Jurkat, Clone E6-1 (cell line): ENCODE measurements at places on chromosomes 3 and 15.
A peak's percentile ranks its signal among the peaks of the same experiment; 100 is the strongest.

- DNase-seq, result peak; percentile 58
Observed at GRCh38 chr3:28033059-28033784, 208.2 kb upstream of the CMC1 start.

DNA sequence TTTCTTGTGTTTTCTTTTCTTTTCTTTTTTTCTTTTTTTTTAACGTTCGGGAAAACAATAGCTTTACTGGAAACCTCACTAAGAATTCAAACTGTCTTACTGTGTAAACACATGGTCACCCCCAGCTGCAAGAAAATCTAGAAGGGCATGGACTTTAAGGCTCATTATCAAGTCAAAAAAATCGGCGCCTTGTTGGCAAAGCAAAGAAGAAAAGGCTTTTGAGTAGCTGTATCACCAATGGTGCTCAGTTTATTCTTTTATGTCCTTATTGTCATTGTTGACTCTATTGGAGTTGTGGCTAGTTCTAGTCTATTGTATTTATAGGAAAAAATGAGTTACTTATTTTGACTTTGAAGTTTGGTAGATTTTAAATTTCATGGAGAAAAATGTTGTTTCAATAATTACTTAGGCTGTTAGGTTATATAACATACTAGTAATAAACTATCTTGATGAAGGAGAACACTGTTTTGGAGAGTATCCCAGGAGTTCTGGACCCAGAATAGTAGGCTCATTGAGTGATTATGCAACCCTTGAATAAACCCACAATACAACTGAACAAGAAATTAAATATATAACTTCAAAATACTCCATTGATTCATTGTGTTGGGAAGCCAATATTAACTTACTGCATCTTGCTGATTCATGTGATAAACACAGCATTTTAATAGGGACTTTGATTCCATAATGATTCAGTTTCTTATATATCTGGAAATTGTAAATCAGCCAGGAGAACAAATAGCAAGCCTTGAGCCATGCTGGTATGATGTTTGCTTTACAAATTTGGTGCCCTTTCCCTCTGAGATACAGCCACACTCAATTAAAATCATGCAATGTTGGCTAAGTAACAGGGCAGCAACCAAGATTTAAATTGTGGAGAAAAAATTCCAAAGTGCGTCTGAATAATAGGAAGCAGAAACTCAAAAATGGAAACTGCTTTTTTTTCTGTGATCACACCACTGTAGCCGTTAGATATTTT, 27.8 kb upstream of the GOLIM4 start:
- no peak for DNase-seq

GRCh38 chr15:60259469-60259868, 138.3 kb downstream of the ANXA2 start:
- no peak for DNase-seq

DNA sequence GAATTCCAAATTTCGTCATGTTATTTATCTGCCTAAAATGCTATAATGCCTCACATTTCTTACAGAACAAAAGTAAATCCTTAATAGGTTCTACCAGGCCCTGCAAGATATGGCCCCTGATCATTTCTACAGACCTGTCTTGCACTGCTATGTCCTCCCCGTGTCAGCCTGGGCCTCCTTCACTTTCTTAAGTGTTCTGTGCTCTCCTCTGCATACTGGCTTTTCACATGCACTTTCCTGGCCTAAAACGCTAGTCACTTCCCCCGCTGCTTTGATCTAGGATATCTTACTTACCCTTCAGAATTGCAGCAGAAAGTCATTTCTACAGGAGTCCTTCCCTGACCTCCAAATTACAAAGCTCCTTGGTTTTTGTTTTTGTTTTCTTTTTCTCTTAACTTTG, 551.3 kb downstream of the NSUN3 start:
- no peak for DNase-seq

DNA sequence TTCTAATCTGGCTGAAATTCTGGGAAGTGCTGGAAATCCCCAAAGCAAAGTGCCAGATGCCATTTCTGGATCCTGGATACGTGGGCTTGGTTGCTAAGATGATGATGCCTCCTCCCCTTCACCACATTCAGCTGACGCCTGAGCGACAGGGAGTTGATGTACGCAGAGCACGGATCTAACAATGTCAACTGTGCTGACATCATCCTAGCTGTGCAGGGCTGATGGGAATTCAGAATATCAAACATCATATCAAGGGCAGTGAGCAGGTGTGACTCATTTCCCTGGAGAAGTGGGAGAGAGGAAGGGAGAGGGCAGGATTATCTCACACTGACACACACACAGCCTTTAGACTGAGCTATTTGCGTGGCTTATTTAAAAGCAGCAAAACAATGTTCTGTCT, 92.6 kb upstream of the ZBTB20 start:
- DNase-seq, result no peak

GRCh38 chr15:69016021-69016595, 1.6 kb downstream of the NOX5 start:
- DNase-seq, result no peak

GRCh38 chr3:109070211-109070610, 47.7 kb downstream of the MORC1 start:
- no peak for DNase-seq

DNA sequence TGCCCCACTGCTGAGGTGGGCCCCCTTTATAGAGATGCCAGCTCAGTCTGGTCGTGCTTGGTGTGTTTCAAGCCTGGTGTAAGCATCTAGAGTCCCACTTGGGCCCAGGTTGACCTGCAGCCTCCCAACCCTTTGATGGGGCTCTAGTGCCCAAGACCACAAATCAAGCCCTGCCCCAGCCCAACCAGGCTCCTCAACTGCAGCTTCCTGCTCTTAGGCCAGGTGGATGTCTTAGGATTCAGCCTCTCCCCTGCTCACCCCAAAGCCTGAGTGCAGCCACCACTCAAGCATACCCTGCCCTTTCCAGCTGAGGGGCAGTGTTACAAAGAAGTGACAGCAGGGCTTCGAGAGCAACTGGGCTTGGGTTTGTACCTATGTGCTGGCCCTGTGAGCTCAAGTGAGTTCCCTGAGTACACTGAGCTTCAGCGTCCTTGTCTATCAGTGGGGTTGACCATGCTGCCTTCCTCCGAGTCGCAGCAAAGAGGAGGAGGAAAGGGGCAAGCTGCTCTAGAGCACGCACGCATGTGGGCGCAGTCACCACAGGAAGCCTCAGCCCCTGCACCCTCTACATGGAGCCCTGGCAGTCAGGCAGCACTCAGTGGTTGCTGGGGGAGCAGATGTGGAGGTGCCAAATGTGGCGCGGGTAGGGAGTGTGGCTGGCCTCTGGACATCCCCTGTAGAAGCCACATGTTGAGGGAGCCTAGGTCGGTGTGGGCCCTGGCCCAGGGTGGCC, 120.7 kb downstream of the EEFSEC start:
- no peak for DNase-seq

DNA sequence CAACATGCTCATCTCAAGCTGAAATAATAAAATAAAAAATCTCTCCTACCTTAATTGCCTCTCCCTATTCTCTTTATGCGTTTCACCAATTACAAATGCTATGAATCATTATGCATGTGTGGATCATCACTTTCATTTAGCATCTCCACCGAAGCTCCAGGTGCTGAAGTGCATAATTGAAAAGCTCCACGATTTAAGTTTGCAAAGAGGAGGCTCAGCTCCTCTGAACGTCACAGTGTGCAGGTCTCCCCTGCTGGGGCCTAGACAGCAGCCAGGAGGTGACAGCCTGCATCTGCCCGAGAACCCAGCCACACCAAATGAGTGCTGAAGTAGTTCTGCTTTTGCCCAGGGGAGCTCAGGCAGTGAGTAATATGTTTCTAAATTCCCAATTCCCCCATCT, 60.5 kb upstream of the GLCE start:
- no peak for DNase-seq

DNA sequence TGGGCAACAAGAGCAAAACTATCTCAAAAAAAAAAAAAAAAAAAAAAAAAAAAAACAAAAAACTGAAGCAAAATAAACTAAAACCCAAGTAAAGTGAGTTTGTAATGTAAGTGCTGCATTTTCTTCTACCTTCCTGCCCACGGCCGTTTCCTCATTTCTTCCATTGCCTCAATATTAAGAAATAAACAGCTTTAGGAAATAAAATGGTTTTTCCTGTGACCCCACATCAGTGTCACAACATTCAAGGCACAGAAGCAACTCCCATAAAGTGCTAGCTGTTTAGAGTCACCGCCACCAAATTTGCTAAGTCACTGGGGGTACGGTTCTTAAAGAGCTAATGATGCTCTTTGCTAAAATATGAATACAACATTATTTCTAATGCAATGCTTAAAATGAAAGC, 3.3 kb downstream of the PKM start:
- DNase-seq, result no peak

DNA sequence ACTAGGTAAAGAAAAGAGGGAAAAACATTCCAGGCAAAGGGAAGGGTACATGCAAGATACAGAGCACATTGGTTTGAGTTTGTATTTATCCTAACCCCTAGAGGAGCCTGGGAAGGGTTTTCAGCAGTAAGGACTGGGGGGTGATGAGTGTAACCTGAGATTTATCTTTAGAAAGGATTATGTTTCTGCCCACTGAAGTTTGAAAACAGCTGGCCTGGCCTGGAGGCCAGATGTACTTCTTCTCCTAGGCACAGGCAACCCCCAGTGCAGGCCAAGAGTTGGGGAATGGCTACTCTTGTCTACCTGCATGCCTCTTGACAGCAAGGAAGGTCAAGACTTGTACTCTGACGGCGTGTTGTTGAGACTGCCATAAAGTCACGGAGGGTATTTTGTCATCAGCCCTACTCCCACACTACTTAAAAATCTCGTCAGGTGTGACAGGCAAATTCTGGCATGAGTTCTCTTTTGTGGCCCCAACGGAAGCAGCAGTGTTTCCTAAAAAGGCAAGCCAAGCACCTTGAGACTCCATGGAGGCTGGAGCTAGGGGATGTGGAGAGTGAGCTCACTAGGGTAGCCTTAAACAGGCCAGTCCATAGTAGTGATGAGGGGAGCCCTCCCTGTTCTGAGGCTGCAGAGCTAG, 241.5 kb upstream of the WNT5A start:
- no peak for DNase-seq

DNA sequence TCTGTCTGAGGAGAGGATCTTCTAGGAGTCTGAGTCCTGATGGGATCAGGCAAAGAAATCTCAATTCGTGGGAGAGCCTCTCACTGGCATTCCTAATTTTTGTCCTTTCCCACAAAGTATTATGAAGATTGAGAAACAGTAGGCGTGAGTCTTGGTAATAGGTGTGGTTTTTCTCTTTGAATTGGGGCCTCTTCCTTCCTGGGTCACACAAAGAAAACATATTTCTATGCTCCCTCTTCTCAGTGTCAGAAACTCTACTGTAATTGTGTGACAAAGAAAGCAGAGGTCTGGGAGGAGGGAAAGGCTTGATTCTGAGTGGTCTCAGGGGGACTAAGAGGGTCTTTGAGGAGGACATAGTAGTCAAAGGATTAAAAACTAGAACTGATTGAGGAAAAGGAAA, 6.0 kb downstream of the GABRR3 start:
- DNase-seq, result no peak

DNA sequence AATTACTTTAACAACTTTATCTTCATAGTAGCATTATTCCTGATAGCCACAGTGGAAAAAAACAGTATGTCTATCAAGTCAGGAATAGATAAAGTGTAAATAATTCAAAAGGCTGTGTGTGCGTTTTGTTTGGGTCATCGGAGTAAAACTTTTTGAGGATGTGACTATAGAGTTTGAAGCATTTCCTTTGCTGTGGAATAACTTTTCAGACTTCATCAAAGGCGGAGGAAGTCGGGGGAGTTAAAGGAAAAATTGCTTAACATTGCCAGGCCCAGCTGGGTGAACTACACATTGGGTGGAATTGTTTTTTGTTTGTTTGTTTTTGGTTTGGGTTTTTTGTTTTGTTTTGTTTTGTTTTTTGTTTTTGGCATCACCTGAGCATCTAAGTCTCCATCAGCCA, 70.4 kb upstream of the CRTC3 start:
- DNase-seq, result no peak

DNA sequence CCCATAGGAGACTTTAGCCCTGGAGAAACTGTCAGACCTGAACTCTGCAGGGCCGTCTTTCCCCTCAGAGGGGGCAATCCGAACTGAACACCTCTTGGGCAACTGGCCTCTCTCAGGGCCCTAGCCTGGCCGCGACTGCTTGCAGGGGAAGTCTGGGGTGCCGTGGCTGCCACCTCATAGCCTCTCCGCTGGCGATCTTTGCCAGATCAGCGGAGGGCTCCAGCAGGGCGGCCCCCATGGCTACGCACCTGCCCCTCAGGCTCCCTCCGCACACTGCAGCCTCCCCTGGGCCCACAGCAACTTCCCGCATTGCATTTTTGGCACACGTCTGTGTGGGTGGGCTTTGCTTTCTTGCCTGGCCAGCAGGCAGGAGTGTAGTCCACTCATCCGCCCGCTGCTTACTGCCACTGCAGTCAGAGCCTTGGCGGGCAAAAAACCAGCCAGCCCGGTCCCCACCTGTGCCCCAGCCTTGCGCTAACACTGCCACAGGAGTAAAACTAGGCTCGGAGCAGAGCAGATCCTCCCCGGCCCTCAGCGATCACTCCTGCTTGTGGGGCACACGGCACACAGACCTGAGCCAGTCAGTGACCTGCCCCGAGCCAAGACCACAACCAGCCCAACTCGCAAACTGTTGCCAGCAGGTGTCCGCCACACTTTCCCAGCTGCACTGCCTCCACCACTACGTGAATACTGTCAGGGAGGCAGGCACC, 266.8 kb upstream of the CBLB start:
- no peak for DNase-seq

- no peak for DNase-seq
Observed at GRCh38 chr3:117545484-117545883, 835.9 kb downstream of the TUSC7 start.

DNA sequence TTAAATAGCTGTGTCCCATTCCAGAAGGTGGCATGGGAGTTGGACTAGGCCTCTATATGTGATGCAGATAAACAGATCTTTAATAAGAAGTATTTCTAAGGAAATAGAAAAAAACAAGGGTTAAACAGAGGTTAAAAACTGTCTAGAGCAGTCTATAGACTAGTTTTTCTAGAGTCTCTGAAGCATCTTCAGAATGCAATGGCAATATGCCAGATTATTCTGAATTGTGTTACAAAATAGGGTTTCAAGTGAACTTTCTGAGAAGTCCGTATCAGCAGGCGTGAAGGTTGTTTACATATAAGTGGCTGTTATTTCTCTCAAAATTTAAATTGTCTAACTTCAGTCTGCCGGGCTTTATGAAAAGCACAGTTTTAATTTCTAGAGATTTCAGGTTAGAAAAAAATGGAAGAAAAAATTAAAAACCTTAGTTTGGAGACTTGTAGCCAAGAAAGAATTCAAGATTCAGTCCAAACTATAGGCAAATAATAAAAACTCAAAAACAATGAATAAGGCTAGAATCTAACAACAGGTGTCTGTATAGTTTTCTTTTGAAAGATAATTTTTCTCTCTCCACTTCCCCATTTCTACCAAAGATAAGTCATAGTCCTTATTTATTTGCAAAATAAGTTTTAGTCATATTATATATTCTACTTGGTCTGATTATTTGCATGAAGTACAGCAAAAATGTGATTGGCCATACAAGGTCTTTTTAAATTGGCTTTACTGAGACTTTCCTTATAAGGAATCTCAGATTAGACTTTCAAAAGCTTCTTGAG, 55.2 kb downstream of the OSTN start:
- DNase-seq, result no peak

DNA sequence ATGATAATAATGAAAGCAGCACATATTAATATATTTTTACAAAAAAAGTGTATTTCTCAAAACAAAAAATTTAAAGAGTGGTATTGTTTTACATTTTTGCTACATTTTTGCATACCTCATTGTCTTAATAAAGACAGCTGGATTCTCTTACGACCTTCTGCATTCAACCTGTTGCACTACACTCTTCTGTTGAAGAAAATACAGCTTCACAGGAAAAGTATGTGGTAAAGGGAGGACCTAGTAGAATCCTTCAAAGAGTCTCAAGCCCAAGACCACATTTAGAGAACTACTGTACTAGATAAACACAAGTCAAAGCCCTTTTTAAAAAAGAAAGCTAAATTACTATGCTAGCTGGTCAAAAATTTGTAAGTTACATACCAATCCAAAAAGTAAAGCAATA, 7.9 kb downstream of the ZNF280D start:
- DNase-seq, result peak; percentile 91
